ENCODE measurements at places on chromosomes 1 and 21.

GRCh38 chr1:105172788-105173187, 1423.1 kb downstream of the AMY1C start:
- DNase-seq = no peak

DNA sequence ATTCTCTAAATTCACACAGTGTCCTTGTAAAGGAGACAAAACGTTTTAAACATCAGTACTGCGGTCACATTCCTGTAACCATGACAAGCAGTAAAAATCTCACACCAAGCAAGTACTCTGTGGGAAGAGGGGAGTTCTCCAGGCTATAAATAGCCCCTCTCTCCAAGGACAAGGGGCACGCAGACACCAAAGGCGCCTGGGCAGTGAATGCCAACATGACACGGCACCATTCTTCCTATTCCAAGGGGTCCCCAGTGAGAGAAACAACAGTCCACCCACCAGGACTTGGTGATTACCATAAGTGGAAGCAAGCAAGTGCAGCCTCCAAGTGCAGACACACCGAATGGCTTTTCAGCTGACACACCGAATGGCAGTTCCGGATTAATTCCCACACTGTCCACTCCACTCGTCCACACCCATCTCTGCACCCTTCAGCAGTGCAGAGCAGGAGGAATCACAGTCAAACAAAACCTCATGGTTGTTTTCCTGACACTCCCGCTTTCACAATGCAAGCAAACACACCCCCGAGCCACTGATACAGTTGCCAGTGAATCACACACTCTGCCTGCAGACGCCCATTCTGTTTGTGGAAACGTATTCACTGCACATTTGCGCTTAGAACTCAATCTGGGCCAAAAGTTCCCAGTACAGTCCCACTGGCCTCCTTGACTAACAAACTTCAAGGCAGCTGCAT, 1.8 kb downstream of the PTTG1IP start:
- DNase-seq = peak; percentile 50

DNA sequence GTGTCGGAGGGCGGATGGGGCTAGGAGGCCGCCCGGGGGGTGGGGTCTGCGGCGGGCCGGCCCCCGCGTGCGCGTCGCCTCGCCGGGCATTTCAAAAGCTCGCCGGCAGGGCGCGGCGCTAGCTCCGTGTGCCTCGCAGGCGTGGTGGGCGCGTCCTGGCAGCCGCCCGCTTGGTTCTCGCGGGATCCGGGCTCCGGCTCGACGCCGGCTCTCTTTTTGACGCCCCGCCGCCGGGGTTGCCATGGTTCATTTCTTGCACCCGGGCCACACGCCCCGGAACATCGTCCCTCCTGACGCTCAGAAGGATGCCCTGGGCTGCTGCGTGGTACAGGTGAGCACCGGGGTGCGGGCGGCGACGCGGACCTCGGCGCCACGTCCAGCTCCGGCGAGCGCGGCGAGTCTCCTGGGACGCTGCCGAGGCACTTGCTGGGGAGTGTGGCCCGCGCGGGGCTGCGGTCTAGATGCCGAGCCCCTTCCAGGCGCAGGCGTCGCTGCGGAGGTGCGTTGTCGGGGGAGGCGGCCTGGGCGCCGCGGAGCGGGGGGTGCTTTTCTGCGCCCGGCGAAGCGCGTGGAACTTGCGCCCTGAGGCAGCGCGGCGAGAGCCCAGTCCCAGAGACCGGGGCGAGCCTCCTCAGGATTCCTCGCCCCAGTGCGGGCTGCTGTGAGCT, at the start of gene ZYG11A:
TSS of gene ZYG11A (plus strand) at position 118 of the 668 bp plus-strand sequence. CDS start at position 242, 124 bp downstream.
- DNase-seq = peak; percentile 14

GRCh38 chr1:145804235-145805045, 19.5 kb downstream of the RNF115 start:
- no peak for DNase-seq

- DNase-seq = no peak
These were observed 37.3 kb downstream of the VANGL2 start for GRCh38 chr1:160437432-160438316.

- DNase-seq = no peak
These were observed 367.1 kb upstream of the ESRRG start for GRCh38 chr1:217090060-217090911.

GRCh38 chr1:7940745-7941436, at the start of gene TNFRSF9:
TNFRSF9 (minus strand) TSS chr1:7940839; CDS start chr1:7939994, 845 bp downstream.
- peak; percentile 14 for DNase-seq

DNA sequence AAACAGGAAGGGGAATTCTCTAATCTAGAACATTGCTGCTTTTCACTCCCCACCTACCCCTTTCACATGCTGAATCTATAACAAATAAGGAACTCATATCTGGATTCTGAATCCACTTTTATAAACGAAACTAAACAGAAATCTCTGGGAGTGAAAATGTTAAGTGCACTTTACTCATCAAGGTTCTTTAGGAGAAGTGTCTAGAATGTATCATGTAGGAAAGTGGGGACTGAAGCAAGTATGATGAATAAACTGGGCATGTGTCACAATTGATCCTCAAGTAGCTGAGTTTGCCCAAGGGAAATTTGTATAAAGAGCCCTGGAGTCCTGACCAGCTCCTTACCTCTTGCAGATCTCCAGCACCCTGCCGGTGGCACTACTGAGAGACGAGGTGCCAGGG, 19.8 kb downstream of the AVPR1B start:
- no peak for DNase-seq

- DNase-seq = no peak
These were observed 1.6 kb upstream of the ENO1 start for GRCh38 chr1:8879922-8880676.

DNA sequence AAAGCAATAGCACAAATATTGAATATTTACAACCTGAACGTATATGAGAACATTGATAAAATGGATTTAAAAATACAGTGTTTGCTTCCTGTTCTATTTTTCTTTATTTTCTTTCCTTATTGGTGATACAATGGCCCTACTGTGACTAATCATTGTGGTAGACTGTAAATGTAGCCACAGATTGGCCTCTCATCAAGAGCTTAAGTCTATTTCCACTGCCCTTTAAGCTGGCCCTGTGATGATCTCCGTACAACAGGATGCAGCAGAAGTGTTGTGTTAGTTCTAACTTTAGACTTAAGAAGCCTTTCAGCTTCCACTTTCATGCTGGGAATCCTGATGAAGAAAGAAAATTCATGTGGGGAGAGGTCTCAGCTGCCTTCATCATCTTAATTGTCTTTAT, 285.6 kb upstream of the B3GALT2 start:
- DNase-seq = peak; percentile 11

DNA sequence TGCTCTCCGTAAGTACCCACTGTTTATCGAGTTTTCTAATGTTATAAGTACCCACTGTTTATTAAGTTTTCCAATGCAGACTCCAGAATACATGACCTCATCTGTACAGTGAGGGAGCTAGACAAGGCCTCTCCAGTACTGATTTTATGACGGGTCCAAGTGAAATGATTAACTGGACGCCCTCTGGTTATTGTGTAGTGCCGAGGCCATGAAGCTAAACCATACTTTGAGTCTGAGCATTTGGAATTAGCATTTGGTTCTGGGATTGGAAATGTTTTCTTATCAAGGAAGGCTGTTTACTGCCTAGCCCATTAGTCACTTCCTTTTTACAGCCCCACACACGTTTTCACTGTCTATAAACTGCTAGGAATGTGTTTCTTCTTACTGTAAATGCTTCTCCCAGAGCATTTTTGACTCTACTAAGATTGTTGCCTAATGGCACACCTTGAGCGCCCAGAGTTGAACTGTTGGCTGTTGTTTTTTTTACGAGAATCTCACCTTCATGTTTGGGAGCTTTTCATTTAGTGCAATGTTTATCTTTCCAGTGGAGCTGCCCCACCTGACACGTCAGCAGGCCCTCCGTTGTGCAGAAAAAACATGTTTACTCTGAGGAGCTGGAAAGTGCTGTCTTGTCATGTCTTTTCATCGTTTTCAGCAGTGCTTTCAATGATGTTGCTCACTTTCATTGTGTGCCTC, 26.9 kb downstream of the SPATA46 start:
- peak; percentile 77 for DNase-seq

DNA sequence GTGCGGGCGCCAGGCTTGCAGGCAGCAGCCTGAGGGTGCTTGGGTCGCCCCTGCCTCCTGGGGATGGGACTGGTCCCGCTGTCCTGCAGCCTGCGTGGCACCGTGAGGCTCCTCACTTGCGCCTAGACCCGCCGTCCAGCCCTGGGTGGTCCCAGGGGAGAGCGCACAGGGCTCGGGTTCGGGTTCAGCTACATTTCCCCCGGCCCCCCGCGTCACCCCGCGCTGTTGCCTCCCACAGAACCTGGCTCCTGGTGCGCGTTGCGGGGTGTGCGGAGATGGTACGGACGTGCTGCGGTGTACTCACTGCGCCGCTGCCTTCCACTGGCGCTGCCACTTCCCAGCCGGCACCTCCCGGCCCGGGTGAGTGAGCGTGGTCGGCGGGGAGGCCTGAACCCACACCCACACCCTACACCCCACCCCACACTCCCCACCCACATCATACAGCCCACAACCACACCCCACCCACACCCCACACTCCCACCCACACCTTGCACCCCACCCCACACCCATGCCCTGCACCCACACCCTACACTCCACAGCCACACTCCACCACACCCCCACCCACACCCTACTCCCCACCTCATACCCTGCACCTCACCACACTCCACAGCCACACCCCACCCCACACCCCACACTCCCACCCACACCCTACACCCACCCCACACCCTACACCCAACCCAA, 6.2 kb upstream of the PFKL start:
- no peak for DNase-seq

DNA sequence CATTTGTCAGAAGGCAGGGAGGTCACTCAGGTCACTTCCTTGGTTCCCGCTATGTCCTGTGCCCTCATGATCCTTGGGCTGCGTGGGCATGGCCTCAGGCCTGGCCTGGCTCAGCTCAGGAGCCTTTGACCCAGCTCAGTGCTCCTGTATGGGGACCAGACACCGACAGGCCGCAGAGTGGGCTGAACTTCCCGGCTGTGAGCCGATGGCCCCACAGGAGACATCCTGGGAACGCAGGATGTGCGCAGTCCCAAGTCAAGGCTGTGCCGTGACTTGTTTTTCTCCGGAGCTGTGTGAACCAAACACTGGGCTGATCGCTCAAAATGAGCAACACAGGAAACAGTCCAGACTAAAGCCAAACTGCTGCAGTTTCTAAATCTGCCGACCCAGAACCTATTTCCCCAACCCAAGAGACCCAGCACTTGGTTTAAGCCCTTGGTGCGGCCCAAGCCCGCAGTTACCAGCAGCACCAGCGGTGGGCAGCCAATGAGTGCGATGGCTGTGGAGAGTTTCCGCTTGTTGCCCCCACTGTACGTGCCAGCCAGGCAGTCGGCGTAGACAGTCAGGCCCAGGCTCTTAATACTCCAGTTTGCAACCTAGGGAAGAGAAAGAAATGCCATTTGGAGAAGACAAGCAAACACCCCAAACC, 92.3 kb upstream of the GCLM start:
- DNase-seq = no peak

- DNase-seq = peak; percentile 35
These were observed 1.6 kb downstream of the DRAXIN start for GRCh38 chr1:11693024-11693590.

DNA sequence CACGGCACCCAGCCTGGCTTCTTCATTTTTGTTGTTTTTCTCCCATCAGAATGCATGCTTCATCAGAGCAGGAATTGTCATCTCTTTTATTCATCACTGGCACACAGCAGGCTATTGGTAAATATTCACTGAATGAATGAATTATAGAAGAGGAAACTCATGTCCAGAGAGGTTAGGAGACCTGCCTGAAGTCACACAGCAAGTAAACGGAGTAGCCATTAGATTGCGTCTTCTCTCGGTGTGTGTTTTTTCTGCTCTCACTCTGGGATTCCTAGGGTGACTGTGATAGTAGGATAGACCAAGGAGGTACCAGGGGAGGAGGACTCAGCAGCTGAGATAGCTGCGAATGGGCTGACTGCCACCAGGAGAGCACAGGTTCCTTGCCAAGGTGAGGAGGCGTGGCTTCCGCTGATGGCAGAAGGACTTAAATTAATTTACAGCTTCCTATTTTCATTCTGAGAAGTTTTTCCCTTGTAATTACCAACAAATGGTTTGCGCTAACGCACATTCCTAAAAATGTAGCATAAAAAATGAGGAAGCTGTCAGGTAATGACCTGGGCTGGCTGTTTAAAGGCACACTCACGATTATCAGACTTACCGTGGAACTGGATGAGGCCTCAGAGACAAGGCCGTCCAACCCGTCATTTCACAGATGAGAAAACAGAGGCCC, 4.5 kb upstream of the NCMAP start:
- no peak for DNase-seq

- DNase-seq = no peak
These were observed 420.2 kb downstream of the KCTD3 start for GRCh38 chr1:215987092-215987875.

DNA sequence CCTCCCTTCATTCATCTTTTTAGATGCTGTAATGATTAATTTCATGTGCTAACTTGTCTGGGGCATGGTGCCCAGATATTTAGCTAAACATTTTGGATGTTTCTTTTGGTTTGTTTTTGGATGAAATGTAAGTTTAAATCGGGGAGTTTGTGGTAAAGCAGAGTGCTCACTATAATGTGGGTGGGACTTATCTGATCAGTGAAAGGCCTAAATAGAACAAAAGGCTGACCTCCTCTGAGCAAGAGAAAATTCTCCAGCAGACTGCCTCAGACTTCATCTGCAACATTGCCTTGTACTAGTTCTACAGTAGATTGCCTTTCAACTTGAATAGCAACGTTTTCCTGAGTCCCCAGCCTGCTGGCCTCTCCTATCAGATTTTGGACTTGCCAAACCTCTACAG, 183.6 kb downstream of the S1PR1 start:
- DNase-seq = no peak

GRCh38 chr1:92820024-92820423, 11.8 kb upstream of the RPL5 start:
- DNase-seq = no peak

DNA sequence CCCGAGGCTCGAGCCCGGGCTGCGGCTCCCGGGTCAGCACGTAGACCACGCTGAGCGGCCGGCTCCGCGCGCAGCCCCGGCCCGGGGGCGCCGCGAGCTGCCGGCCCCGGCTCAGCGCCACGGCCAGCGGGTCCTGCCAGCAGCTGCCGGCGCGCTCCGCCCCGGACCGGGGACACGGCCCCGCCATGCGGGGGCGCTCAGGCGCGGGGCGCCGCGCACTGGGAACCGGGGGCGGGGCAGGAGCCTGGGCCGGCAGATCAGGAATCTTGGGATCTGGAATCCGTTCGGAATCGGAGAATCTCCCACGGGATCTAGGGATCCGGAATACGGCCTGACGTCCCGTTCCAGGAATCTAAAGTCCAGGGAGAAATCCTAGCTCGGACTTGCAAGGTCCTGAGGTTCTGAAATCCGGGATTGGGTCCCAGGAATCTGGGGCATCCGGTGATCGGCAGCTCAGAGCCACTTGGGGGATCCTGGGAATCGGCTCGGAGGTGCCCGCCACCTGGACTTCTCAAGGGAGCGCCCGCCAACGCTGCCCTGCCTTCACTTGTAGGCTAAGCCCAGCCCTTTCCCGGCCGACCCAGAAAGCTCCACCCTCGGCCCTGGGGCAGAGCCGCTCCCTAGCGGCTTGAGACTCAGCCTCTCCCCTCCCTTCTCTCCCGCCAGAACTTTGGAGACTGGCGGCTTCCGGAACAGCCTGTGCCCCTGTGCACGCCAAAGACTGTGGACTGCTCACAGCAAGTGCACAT, at the start of gene MAP3K6:
TSS of gene MAP3K6 (minus strand) at position 551 of the 749 bp plus-strand sequence. CDS start at position 187, 364 bp downstream.
- no peak for DNase-seq
